Epithelial cell of proximal tubule (primary cell): ENCODE measurements at places on chromosomes 5 and 9. TPM values are rescaled to one million over a fixed set of nuclear protein-coding genes. Genes with fewer than 3 reads are reported as not detected.

GRCh38 chr9:105128908-105129600 is 115.4 kb upstream of the SLC44A1 start:
- no peak for DNase-seq

- DNase-seq: no peak
Observed at GRCh38 chr5:17213938-17214337, 3.5 kb upstream of the BASP1 start.

GRCh38 chr9:128005923-128006322 is 25.1 kb upstream of the EEIG1 start:
- DNase-seq: no peak

GRCh38 chr5:172335721-172336120 is 52.2 kb upstream of the UBTD2 start:
- DNase-seq: no peak

DNA sequence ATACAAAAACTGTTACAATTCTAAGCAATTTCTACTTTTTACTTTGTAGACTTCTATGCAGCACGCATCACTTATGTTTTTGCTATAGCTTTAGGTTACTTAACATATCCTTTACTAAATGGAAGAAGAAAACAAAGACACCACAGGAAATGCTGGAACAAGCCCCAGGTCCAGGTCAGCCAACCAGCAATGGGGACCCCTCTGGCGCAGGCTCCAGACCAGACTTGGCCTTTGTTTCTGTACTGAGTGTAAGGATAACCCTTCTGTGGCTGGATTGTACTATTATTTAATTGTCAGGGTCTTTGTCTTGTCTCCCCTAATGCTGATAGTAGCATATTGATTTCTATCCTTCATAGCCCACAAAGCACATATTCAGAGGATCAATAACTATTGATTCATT is 4.2 kb downstream of the SEMA4D start:
- no peak for DNase-seq

DNA sequence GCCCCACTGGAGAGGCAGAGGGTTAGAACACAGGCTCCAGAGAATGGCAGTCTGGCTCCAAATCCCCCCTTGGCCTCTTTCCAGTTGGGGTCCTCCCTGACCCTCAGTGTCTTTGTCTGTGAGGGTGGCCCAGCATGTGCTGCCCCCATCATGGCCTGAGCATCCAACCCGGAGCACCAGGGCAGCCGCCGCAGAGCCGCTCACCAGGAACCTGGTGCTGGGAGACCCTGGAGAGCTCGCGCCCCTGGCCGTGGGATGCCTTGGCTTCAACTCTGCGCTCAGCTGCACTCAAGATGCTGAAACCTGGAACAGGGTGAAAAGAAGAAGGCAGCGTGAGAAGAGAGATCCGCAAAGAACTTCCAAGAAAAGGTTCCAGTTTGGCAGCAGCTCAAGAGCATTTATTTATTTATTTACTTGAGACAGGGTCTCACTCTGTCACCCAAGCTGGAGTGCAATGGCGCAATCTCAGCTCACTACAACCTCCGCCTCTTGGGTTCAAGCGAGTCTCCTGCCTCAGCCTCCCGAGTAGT is 3.8 kb downstream of the CCDC187 start:
- DNase-seq: no peak

GRCh38 chr5:24363789-24364481 is 280.8 kb downstream of the CDH10 start:
- DNase-seq: no peak

DNA sequence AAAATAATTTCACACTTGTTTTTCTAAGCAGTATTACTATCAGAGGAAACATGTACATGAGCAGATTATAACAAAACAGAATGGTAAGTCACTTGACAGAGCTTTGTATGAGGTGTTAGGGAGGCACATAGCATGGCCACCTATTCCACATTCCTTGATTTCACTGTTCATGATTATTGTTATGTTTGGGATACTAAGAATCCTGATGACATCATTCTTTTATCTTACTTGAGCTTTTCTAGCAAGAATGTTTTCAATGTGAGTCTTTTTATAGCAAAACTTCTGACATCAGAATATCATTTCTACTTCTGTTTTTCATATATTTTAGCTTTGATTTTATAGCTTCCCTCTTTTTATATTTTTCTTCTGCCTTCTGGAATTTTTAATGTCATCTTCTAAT is 208.2 kb downstream of the DMRTA1 start:
- no peak for DNase-seq

DNA sequence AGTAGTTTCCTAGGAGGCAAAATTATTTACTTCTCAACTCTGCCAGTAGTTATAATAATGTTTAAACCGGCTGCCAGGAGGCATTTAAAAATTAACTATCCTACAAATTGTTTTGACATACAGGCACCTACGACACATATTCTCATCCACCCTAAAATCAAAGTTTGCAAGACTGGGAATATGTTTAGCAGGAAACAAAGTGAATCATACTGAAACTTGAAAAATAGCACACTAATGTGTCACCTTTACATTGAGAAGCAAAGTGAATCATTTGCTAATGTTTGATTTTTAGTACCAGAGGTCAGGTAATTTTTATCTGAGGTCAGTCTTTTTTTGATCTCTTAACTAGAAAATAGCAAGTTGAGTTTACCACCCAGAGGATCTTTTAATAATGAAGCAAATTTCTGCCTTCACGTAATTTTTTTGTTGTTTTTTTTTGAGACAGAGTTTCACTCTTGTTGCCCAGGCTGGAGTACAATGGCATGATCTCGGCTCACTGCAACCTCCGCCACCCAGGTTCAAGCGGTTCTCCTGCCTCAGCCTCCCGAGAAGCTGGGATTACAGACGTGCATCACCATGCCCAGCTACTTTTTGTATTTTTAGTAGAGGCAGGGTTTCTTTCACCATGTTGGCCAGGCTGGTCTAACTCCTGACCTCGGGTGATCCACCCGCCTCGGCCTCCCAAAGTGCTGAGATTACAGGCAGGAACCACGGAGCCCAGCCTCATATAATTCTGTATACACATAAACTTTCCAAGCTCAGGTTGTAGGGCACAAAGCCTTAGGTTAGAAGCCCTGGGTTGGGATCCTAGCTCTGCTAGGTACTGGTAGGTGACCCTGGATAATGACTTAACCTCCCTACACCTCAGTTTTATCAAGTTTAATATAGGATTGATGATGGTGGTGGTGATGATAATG is 124.3 kb downstream of the UGCG start:
- peak; percentile 99 for DNase-seq

DNA sequence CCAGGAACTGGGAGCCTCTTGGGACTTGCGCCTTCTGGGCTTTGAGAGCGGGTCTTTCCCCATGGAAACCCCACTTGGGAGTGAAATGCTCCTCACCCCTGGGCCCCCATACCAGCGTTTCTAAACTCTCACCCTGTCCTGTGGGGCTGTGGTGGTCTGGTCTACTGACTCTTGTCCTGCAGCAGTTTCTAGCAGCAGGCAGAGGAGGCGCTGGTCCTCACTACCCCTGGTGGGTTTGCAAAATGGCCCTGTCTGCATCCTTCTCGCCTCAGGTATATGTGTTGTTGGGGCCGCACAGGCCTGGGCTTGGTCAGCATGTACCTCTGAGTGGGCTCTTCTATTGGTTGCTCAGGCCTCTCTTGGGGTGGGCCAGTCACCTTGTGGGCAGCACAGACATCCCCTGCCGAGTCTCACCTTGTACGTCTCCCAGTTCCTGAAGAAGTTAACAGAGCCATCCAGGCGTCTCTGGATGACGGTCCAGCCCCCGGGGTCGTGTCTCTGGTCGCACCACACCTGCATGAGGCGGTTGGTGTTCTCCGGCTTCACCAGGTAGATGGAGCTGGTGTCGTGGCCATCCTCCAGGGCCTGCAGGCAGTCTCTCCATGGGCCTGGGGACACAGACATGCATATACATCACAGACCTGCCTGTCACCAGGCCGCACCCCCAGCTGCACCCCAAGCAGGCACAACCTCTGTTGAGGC is 29.0 kb downstream of the ANGPTL2 start:
- no peak for DNase-seq

Gene LECT2
- not detected in 2 replicates for total RNA-seq

Gene NKD2
- not detected in 2 replicates for total RNA-seq

Gene SLC44A1
- total RNA-seq: 21.2 and 31.8 TPM in 2 replicates

Gene MAMDC4
- 1.2 and 4.8 TPM in 2 replicates for total RNA-seq

Gene MAST4
- 6.1 and 17.3 TPM in 2 replicates for total RNA-seq

Gene FBXL7
- 4.7 and 5.6 TPM in 2 replicates for total RNA-seq

Gene HAVCR1
- total RNA-seq: 11.4 and 25.8 TPM in 2 replicates

Gene DRD1
- total RNA-seq: not detected in 2 replicates

Gene COL23A1
- not detected in 2 replicates for total RNA-seq

Gene ELOVL7
- total RNA-seq: 6.3 and 7.5 TPM in 2 replicates
